ENCODE measurements at places on chromosomes 6 and 20. TPM values are rescaled to one million over a fixed set of nuclear protein-coding genes. Genes with fewer than 3 reads are reported as not detected.

- no peak for DNase-seq
Observed at GRCh38 chr6:30156262-30156599, 4.8 kb downstream of the TRIM10 start.

DNA sequence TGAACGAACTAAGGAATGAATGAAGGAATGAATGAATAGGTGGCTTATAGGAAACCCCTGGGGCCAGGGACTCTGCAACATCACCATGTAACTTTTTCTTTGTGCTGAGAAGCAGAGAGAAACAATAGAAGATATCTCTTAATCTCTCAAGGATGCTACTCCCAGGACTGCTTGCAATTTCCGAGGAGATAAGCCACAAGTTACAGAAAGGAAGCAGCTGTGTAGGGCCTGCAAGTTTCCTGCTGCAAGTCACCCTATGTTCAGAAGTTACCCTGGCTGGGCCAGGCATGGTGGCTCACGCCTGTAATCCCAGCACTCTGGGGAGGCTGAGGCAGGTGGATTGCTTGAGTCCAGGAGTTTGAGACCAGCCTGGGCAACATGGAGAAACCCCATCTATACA is 7.3 kb upstream of the MAVS start:
- DNase-seq = no peak

GRCh38 chr6:136371959-136372358 is 82.3 kb upstream of the BCLAF1 start:
- no peak for DNase-seq

DNA sequence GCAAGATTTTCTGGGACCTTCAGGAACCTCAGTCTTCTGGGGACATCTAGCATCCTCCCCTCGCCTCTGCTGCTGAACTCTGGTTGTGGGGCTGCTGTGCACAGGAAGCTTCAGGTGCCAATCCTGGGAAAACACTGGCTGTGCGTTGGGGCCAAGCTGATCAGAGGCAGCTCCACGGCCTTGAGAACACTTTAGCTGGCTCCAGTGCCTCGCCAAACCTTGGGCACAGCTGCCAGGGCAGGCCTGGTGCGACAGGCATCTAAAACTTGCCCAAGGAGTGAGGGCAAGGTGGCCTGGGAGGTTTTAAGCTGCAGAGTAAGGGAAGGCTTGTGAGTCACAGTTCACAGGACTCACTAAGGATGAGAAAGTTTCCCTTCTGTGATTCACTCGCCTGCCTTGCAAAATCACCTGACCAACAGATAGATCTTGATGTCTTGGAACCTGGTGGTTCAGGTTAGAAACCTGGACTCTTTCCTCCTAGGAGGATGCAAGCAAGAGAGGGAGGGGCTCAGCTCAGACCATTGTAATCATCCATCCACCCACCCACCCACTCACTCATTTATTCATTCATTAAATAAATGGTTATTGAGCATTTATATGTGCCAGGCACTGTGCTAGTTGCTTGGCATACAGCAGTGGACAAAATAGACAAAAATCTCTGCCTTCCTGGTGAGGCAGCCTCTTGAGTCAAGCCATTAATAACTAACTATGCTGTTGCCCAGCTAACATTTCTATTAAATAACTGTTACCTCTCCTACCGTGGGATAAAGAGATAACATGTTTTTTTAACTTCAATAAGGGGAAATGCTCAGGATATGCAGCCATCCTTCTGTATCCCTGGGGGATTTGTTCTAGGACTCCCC is 2.5 kb upstream of the SPATS1 start:
- no peak for DNase-seq

DNA sequence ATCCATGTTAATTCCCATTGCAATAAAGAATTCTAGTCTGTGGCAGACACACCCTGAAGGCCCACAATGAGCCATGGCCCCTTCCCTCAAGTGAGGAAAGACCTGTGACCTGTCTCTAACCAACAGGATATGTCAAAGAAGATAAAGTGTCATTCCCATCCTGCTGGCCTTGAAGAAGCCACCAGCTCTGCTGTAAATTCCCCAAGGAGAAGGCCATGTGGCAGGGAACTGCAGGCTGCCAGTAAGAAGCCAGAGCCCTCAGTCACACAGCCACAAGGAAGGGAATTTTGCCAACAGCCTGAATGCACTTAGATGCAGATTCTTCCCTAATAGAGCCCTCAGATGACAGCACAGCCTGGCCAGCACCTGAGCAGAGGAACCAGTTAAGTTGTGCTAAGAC is 24.8 kb downstream of the VIP start:
- DNase-seq = no peak

- DNase-seq = no peak
Observed at GRCh38 chr6:109429496-109429895, 10.9 kb downstream of the PPIL6 start.

DNA sequence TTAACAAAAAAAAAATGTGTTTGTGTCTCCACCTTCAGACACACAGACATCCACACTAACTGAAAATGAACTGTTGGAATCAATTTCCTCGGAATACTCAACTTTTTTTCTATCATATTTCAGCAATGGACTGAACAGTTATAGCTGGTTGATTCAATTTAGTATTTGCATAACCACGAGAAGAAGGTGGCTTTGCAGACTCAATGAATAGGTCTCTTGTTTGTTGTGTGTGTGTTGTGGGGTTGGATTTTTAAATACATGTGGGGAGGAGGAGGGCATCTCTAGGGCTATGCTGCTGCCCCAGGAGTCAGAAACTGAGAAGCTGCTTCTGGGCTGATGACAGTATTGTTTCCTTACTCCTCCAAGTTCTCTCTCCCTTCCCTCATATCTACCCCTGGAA is 28.7 kb downstream of the TFAP2A start:
- DNase-seq = no peak

GRCh38 chr6:34230653-34231371 is 5.9 kb upstream of the HMGA1 start:
- no peak for DNase-seq

DNA sequence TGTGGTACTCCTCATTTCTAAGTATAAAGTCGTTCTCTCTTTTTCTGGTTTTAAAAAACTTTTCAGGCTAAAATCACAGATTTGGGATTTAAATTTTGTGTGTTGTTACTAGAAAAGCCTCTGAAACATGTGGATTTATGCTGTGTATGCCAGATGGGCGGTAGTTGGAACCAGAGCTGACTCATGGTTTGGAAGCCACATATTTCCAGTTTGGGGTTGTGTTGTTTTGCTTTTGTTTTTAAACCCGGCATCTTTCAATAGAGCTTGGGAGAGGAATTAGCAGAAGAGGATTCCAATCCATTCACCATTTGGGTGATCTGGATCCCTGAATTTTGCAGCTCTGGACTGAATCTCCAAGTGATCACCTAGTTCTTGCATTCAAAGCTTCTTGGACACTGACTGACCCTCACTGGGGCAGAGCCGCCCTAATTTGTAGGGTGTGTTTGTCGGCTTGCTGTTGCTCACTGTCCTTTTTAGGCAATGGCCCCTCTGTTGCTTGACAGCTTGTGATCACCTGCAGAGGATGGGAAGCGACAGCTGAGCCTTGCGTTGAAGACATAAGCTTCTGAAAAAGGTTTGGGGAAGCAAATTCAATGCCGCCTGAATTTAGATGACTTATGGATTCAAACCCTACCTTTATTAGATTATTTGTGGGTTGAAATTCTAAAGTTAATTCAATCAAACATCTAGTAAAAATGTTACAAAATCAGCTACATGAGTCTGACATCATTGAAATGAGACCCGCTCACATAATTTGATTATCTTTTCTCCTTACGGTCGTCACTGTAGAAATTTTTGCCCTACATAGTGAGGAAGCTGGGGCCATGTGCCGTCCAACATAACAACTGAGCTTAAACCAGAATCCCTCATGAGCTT is 79.9 kb upstream of the CD83 start:
- DNase-seq = no peak

DNA sequence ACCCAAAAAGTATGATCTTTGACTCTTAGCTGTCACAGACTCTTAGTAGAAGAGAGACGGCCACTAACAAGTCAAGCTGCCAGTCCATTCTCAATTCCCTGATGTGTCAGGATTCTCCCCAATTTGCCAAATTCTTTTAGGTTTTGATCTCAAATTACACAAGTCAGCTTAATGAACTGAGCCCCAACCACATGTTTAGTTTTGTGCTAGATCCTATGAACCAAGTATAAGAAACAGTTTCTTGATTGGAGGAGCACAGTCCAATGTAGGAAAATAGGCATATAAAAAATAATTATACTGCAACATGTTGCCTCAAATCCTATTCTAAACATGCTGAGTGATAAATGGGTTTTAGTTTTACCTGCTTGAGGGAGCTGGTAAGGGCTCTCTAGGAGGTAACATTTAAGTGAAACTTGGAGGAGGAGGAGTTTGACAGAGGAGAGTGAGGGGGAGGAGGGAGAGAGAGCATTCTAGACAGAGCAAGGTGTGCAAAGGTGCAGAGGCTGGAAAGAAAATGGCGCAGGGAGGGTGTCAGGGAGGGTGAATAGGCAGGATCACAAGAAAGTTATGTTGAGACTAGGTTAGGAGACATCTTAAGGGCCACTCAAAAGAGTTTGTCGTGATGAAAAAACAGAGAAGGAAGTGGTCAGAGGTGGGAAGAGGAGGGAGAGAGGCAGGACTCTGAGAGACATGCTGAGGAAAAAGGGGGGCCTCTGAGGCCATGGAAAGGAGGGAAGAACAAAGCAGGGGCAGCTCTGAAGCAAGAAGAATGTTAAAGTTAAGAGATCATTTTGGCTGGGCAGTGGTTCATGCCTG is 22.8 kb upstream of the FAM83C start:
- DNase-seq = no peak

DNA sequence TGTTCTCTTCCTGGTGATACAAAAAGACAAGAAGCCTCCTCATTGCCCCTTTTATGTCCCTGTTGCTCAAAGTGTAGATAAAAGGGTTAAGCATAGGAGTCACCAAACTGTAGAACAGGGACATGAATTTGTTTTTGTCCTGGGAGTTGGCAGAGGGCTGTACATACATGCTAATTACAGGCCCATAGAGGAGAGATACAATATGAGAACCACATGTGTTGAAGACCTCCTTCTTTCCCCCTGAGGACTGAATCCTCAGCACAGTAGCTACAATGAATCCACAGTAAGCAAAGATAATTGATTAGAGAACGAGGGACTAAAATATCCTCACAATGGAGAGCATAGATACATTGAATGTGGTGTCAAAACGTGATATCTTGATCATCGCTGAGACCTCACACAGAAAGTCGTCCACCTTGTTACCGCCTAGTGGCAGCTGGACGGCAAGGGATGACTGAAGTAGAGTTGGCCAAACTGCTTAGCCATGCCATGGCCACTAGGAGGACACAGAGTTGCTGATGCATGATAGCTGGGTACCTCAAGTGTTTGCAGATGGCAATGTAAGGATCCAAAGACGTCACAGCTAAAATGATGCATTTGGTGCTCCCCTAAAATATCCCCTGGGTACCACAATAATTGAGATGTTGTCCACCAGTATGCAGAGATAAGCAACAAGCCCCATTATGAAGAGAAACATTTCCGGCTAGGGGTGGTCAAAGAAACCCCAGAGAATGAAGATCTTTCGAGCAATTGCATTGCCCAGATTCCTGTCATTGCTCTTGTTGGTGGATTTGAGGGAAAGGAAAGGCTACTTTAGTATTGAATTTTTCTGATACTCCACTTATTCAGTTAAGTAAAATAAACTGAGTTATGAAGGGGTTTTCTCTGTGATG is 15.0 kb downstream of the OR2B3 start:
- no peak for DNase-seq

The GPR6 gene
- not detected for total RNA-seq

The IYD gene
- not detected for total RNA-seq

The PNLDC1 gene
- total RNA-seq = not detected

The MAP1LC3A gene
- 48.1 TPM for total RNA-seq

Data from posterior vena cava (tissue), 2 donors.